ENCODE measurements at places on chromosomes 16 and 17. TPM values are rescaled to one million over a fixed set of nuclear protein-coding genes. Genes with fewer than 3 reads are reported as not detected.

- H3K27me3 ChIP-seq: no peaks in the 10 kb centered on the region
- H3K4me3 ChIP-seq: no peak overlapping the region
- DNase-seq: no peak
- peaks cover 6% of the 10 kb centered on the region for H3K4me1 ChIP-seq
Measured at GRCh38 chr16:5077304-5077703, 5.7 kb downstream of the ALG1 start.

DNA sequence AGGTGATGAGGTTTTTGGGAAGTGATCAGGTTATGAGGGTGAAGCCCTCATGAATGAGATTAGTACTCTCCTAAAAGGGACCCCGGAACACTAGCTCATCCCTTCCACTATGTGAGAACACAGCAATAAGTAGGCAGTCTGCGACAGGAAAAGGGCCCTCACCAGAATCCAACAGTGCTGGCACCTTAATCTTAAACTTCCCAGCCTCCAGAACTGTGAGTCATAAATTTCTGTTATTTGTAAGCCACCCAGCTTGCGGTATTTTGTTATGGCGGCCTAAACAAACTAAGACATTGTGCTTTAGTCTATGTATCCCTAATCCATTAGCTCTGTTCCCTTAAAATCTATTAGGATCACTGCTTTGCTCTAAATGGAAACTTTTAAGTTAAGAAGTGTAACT, 8.5 kb downstream of the SLFN12 start:
- DNase-seq: no peak
- H3K36me3 ChIP-seq: no peaks in the 10 kb centered on the region
- H3K27ac ChIP-seq: no peak overlapping the region
- no peaks in the 10 kb centered on the region for H3K4me1 ChIP-seq

DNA sequence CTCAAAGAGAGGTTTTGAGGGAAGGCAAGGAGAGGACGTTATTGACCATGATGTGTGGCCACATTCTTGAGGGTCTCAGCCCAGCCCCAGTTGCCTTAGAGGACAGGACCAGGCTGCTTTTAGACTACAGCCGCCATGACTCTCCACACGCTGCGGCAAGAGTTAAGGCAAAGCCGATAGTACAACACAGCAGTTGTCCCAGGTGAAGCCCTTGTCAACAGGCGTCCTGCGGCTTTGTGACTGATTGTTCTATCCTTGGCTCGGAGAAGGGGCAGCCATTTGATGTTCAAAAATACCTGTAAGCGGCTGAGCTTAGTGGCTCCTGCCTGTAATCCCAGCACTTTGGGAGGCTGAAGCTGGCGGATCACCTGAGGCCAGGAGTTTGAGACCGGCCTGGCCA, 28.8 kb downstream of the TMEM92 start:
- H3K27ac ChIP-seq: no peak overlapping the region
- H3K4me1 ChIP-seq: no peaks in the 10 kb centered on the region
- H3K27me3 ChIP-seq: no peaks in the 10 kb centered on the region
- no peak for DNase-seq
- H3K36me3 ChIP-seq: no peaks in the 10 kb centered on the region

GRCh38 chr16:87706278-87707000, 59.3 kb downstream of the KLHDC4 start:
- H3K27me3 ChIP-seq: no peaks in the 10 kb centered on the region
- no peak overlapping the region for H3K27ac ChIP-seq
- no peak overlapping the region for H3K4me3 ChIP-seq
- H3K36me3 ChIP-seq: peaks cover 3% of the 10 kb centered on the region

DNA sequence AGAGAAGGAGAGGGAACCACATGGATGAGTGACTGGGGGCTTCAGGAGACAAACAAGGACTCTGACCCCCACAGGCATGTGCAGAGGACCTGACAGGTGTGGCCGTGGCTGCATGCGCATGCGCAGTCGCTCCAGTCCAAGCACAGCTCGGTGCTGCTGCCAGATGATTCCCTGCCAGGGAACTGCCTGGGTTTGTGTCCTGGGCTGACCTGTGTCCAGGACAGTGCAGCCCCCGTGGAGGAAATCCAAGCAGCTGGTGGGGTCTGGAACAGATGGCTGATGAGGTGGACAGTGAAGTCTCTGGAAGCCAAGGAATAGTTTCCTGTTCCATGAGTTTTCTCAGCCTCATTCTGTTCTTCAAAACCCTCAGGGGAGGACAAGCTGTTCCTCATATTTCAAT, 27.3 kb downstream of the LASP1 start:
- DNase-seq: peak; percentile 67
- no peak overlapping the region for H3K4me3 ChIP-seq
- peak overlapping the region; percentile 44 for H3K27ac ChIP-seq
- peaks cover 8% of the 10 kb centered on the region for H3K36me3 ChIP-seq

DNA sequence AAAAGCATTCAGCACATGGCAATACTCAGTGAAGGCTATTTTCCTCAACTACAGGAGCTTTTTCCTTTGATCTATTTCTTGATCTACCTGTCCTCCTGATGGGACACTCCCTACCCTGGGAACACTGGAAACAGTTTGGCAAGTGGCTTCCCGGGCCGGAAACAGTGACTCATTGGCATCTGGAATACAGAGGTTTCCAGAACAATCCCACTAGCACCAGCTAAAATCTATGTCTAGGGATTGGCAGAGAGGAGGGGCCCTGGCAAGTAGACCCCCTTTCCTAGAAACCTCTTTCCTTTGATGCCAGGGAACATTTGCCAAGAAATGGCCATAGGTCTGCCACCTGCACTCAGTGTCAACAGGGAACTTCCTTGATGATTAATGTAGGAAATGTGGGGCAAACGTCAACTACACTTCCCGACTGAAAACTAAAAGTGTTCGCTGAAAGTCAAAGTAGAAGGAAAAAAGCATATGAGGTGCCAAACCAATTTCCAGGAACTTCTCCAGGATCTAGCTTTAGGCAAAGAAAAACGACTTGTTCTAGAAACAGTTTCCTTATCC, 30.4 kb upstream of the FBXW10B start:
- no peak overlapping the region for H3K27ac ChIP-seq
- no peak overlapping the region for H3K4me3 ChIP-seq
- no peaks in the 10 kb centered on the region for H3K27me3 ChIP-seq
- H3K4me1 ChIP-seq: no peaks in the 10 kb centered on the region
- no peak for DNase-seq

DNA sequence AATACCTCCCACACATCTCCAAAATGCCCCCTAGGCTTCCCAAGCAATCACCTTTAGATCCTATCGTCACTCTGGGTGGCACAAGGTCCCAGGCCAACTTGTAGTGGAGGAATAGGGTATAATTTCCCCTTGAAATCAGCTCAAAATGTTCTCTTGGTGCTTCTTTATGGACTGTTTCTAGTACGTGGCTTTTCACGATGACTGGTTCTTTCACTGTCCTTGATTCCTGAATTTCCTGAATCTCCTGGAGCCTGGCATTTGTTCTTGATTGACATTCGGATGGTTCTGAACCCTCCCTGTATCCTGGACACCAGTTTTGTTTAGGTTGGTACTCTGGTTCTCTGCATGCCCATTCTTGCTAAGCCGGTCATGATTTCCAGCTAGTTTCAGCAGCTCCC, 6.9 kb upstream of the VPS53 start:
- H3K4me3 ChIP-seq: no peak overlapping the region
- no peak overlapping the region for H3K27ac ChIP-seq

DNA sequence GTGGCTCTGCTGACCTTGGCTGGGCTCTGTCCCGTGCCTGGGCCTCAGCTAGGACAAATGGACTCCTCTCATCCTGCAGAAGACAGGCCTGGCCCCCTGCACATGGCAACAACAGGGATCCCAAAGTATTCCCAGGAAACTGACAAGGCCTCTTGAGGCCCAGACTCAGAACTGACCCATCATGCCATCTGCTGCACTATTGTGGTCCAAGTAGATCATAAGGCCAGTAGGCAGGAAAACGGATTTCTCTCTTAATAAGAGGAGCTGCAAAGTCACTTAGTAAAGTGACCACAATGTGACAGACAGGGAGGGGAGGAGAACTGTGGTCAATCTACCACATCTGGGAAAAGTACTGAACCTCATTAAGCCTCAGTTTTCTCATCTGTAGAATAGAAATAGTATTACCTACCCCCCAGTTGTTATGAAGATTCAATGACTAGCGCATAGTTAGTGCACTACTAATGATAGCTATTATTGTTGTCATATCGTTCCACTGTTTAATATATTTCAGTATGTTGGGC, 62.1 kb upstream of the TNRC6A start:
- no peaks in the 10 kb centered on the region for H3K27me3 ChIP-seq
- no peaks in the 10 kb centered on the region for H3K36me3 ChIP-seq
- no peak overlapping the region for H3K4me3 ChIP-seq
- no peak for DNase-seq
- H3K4me1 ChIP-seq: no peaks in the 10 kb centered on the region

- no peak for DNase-seq
- no peaks in the 10 kb centered on the region for H3K27me3 ChIP-seq
- H3K36me3 ChIP-seq: no peaks in the 10 kb centered on the region
- peaks cover 12% of the 10 kb centered on the region for H3K4me1 ChIP-seq
- H3K4me3 ChIP-seq: no peak overlapping the region
Measured at GRCh38 chr17:75081611-75082540, 5.9 kb upstream of the SLC16A5 start.

DNA sequence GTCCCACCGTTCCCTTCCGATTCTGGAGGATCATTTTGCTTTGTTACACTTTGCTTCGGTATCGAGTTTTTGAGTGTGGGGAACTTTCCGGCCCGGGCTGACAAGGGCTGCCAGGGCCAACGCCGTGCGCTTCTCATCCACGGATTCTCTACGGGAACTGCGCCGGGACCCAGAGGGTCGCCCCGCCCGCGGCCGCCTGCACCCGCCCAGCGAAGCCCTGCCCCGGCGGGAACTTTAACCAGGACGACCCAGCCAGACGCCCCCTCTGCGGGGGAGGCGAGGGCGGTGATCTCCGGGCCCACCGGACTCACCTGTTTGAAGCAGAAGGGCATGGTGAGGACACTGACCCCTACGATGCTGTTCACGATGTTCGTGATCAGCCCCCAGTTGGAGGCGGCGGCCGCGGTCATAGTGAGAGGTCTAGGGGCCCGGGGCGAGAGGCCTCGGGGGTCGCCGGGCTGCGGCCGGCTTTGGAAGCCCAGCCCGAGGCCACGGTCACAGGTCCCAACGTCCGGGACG, 536 bp downstream of the SLC38A10 start:
- H3K27me3 ChIP-seq: no peaks in the 10 kb centered on the region
- H3K4me3 ChIP-seq: peak overlapping the region; percentile 75
- peak; percentile 56 for DNase-seq
- no peaks in the 10 kb centered on the region for H3K36me3 ChIP-seq

DNA sequence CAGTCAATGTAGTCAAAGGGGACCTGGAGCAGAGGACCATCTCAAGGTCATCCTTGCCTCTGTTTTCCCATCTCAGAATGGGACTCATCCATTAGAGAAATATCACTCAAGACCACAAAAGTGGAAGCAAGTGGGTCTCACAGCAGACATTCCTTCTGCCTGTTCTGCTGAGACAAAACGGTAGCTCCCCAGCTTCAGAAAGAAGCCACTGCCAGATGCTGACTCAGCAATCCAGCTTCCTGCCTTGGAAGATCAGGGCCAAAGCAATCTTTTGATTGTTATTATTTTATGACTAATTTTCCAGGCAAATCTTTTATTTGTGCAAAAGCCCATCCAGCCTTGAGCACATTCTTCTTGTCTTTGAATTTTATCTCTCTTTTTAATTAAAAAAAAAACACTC, 86.8 kb downstream of the CCT6B start:
- DNase-seq: no peak
- no peak overlapping the region for H3K27ac ChIP-seq
- no peaks in the 10 kb centered on the region for H3K27me3 ChIP-seq
- no peak overlapping the region for H3K4me3 ChIP-seq
- H3K4me1 ChIP-seq: no peaks in the 10 kb centered on the region
- H3K36me3 ChIP-seq: no peaks in the 10 kb centered on the region

DNA sequence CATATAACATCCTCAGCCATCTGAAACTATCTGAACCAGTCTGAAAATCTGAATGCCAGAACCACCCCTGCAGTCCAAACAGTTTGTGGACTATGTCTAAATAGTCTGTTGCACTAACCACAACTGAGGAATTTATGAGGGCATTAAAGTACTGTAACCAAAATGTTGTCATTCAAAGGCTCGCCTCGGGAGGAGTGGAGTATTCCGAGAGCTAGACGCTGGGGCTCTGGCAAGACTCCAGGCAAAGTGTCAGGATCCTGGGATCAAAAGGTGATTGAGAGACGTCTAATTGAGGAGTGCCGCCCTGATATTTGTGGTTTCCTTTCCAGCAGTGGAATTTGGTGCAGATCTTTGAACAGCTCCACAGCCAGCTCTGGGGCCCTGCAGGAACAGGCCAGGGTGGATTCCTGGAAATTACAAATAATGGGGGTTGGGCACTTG, 142.9 kb upstream of the MYOCD start:
- no peak for DNase-seq
- H3K27ac ChIP-seq: no peak overlapping the region
- no peaks in the 10 kb centered on the region for H3K36me3 ChIP-seq
- no peak overlapping the region for H3K4me3 ChIP-seq
- H3K4me1 ChIP-seq: no peaks in the 10 kb centered on the region

- no peaks in the 10 kb centered on the region for H3K4me1 ChIP-seq
- no peaks in the 10 kb centered on the region for H3K27me3 ChIP-seq
- H3K27ac ChIP-seq: no peak overlapping the region
- no peaks in the 10 kb centered on the region for H3K36me3 ChIP-seq
- H3K4me3 ChIP-seq: no peak overlapping the region
Measured at GRCh38 chr16:24890746-24891145, 45.0 kb downstream of the SLC5A11 start.

DNA sequence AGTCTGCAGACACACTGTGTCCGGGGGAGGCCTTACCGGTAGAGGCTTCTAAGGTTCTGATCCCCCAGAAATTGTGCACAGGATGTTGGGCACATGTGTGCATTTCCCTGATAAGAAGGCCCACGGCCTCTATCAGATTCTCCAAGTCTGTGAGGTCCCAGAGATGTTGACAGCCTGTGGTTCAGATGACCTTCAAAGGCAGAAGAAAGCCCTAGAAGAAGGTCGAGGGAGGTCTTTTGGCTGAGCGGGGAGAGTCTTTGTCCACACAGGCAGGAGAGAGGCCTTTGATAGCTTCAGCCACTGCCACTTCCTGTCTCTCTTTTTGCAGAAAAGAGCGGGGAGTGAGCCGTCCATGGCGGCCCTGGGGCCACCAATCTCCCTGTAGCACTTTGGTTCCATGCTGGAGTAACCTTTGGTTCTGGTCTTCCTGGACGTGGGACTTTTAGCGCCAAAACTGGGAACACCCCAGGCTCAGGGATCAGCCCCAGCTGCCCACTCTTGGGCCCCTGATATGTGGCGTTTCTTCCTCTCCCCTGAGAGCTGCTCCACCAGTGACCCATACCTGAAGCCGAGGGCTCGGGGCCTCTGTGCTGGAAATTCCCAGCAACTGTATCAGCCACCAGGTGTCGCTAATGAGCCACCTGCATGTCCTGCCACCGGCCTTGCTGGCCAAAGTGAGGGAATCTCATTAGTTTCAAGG, 28.1 kb upstream of the LGALS9 start:
- H3K4me1 ChIP-seq: no peaks in the 10 kb centered on the region
- no peak overlapping the region for H3K4me3 ChIP-seq
- H3K36me3 ChIP-seq: peaks cover 3% of the 10 kb centered on the region
- DNase-seq: peak; percentile 91
- H3K27ac ChIP-seq: no peak overlapping the region

- H3K27me3 ChIP-seq: no peaks in the 10 kb centered on the region
- H3K4me3 ChIP-seq: no peak overlapping the region
- no peaks in the 10 kb centered on the region for H3K4me1 ChIP-seq
- no peak overlapping the region for H3K27ac ChIP-seq
- no peaks in the 10 kb centered on the region for H3K36me3 ChIP-seq
Measured at GRCh38 chr16:60200161-60200560, 1466.0 kb upstream of the GOT2 start.

SLC35G6 gene
- total RNA-seq: not detected

KRTAP1-5 gene
- not detected for total RNA-seq

GJC1 gene
- total RNA-seq: 1.2 TPM

CMTM2 gene
- 0.50 TPM for total RNA-seq

KRTAP4-3 gene
- total RNA-seq: not detected

CIAPIN1 gene
- total RNA-seq: 19.5 TPM

ITGB3 gene
- total RNA-seq: 4.8 TPM

MSLN gene
- total RNA-seq: 0.08 TPM

BICDL2 gene
- total RNA-seq: 0.59 TPM

FHOD1 gene
- 6.4 TPM for total RNA-seq

CCL8 gene
- total RNA-seq: not detected
